ENCODE measurements at places on chromosomes 6 and 20.

GRCh38 chr20:33933469-33933909 is 60.2 kb upstream of the RALY start:
- peak; percentile 14 for DNase-seq

GRCh38 chr20:57393321-57394120 is 2.3 kb downstream of the RBM38 start:
- DNase-seq: no peak

GRCh38 chr6:139981768-139982181 is 607.3 kb upstream of the CITED2 start:
- no peak for DNase-seq

GRCh38 chr20:60694763-60695162 is 557.3 kb upstream of the CDH4 start:
- DNase-seq: no peak

- no peak for DNase-seq
Observed at GRCh38 chr6:42106112-42107023, 36.1 kb downstream of the C6orf132 start.

DNA sequence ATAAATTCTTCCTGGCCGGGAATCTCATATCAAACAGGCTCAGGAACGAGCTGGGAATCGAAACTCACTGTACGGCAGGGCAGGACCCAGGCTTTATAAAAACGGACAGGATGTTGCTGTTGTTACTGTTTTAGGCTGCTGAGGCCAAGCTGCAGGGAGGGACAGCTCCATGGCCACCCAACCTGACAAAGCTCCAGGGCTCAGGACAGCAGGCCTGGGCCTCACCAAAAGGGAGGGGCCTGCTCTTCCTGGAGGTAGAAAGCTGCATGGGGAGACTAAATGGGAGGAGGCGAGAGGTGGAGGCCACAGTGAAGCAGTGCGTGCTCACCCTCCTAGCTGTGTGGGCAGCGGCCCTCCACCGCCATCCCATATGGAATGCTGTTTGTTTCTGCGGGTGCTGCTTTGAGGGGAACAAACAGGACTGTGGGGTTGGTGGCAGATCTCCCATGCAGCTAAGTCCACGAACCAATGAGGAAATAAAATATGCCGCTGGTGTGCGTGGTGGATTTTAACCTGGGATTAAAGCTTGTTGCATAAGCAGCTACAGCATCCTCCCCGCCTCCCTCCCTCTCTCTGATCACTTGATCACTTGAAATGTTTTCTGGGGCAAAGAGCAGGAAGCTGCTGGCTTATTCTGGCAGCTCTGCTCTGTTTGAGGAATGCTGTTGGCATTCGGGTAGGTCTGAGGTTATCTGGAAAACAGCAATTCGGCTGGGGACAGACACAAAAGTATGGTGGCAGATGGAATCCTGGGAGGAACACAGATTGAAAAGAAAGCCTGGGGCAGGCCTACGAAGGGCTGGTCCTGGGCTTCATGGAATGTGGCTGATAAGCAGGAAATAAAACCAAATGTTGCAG is 2.4 kb upstream of the ZMYND8 start:
- no peak for DNase-seq

DNA sequence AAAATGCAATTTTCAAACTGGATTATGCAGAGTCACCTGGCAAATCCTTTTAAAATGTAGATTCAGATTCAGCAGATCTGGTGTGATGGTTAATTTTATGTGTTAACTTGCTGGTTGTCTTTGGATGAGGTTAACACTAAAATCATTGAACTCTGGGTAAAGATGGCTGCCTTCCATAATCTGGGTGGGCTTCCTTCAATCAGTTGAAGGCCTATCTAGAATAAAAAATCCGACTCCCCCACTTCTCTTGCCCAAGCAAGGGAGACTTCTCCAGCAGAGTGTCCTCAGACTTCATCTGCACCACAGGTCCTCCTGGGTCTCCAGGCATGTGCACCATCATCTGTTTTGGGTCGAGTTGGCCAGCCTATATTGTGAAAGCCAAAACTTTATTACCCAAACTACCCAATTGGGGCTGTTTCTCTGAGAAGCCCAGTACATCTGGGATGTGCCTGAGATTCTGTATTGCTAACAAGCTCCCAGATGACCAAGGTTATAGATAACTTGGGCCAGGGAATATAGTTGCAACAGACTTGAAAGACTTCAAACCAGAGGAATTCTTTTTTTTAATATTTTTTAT is 1.6 kb upstream of the SLC17A5 start:
- DNase-seq: no peak

- no peak for DNase-seq
Observed at GRCh38 chr6:68160348-68160747, 474.7 kb upstream of the ADGRB3 start.

GRCh38 chr6:22526736-22527135 is 42.6 kb upstream of the HDGFL1 start:
- DNase-seq: no peak

DNA sequence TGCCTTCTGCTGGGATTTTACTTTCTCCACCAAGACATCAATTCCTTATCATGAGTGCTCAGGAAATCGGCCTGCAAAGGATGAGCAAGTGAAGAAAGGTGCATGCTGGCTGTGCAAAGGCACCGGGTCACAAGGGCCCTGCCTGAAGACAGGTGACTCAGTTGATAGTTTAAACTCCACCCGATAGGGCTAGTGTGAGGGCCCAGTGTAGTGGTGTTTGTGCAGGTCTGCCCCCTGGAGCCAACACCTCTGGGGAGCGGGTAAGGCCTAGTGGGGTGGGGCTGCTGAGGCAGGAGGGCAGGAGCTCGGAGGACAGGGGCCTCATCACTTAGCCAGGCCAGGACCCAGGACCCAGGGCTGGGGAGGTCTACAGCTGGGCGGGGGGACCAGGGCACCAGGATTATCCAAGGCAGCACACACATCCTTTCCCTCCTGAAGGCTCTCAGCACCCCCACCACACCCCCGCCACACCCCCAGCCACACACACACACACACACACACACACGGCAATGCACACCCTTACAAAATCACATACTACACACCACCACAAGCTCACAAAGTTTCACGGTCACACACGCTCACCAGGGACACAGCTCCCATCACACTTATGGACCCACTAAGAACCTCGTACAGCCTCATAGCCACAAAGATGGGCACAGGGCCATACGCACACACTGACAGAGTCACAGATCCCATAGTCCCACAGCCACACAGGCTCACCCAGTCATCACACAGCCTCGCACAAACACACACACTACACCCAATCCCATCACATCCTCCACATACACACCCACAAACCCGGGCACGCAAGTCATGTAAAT is 75.4 kb downstream of the GRM4 start:
- no peak for DNase-seq

Data from NK-92 treated with Interleukin-12 subunit alpha and Interleukin-12 subunit beta, amount 100 ng/mL, for 24 hours (cell line).